CD4-positive, alpha-beta T cell treated with Interferon alpha-2 for 1 hour (primary cell): ENCODE measurements at places on chromosomes 4 and X.
A peak's percentile ranks its signal among the peaks of the same experiment; 100 is the strongest.

DNA sequence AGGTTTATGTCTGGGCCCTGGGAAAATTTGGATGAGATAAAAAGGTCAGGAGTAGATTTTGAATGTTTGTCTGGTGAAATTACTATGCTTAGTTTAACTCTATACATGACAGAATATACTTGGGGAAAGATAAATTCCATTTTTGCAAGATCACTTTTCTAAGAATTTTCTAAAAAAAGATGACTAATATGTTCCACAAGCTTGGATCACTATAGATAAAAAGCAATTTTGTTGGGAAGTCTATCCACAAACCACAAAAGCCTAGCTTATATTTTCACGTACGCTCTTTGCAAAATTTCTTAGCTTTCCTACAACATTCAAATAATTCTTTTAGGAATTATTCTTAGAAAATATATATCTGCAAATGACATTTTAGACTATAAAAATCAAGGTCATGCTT, 20.6 kb upstream of the COQ2 start:
- no peak for DNase-seq

DNA sequence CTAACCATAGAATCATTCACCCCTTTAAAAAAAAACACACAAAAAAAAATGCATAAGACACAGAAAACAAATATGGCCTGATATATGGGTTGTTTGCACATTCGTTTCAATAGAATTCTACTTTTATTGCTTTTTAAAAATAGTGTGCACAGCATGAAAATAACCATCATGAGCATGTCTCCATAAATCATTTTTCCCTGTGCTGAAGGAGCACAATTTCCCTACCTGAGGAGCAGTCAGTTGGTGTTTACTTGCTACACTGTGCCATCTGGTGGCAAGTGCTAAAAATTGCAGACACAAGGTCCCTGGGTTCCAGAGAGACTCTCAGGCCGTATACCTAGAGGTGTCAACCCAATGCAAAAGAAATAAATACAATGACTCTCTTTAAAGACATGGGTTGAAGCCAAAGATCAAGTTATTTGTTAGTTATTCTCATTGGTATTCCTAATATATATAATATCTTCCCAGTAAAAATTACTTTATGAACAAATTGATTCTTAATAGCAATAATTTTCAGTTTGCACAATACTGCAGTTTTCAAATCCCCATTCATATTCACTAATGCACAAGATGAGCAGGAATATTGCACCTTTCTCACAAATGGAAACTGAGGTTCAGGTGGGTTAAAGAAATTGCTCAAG, 551.4 kb downstream of the IQCM start:
- no peak for DNase-seq

GRCh38 chr4:10074767-10075105, 41.9 kb downstream of the WDR1 start:
- DNase-seq, result no peak

GRCh38 chr4:87420276-87420830, 2.0 kb upstream of the NUDT9 start:
- no peak for DNase-seq

DNA sequence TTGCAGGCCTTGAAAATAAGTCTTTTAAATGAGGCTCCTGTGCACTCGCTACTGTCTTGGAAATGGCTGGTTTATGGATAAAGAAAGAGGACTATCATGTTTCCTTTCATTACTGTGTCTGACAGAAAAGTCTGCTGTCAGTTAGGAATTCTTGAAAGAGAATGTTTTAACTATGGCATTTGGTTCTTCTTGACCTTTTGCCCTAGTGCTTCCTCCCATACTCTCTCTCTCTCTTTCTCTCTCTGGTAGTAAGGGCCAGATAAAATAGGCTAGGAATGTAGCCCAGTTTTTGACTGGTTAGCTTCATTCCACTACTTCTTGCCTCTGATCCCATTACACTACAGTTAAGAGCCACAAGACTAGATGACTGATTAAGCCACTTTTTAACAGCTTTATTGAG, 29.8 kb downstream of the YY2 start:
- DNase-seq, result no peak

GRCh38 chr4:128862608-128863311, 53.3 kb downstream of the JADE1 start:
- peak; percentile 46 for DNase-seq

DNA sequence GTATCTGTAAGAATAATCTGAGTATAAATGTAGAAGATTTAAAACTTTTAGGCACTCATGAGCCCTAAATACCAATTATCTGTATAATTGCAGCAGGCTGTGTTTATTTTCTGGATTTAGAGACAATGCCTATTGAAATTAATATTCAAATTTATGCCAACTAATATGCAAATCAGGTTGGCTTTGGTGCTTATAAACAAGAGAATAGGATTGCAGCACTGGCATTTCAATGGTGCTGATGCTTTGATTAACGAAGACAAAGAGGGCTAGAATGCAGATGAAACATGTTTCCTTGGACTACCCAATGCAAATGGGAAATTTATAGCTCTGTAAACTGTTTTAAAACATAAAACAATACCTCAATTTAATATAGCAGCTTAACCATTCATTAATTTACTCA, 70.7 kb upstream of the GATB start:
- no peak for DNase-seq

DNA sequence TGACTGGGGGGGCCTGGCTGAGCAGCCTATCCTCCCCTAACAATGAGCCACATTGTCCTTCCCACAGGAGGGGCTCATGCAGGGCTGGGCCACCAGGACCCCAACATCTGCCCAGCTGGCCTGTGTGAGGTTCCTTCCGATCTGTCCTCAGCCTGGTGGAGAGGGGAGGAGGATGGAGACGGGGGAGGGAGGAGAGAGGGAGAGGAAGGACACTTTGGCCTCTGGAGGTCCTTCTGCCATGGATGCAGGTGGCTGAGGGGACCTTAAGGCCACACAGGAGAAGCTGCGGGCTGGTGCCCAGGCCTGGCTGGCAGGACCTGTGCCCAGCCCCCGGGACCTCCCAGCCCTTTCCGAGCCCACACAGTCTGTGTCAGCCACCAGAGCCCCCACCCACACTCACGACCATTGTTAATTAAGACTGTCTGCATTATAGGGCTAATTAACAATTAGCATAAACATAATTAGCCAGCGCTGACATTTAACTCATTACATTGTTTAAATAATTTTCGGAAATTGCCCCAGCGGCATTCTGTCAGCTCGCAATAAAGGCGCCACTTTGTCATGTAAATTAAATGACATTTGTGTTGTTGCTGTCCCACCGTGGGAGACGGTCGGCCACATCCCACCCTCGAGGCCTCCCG, 53.0 kb upstream of the NKX1-1 start:
- no peak for DNase-seq

GRCh38 chr4:173237152-173237551, 68.5 kb downstream of the GALNT7 start:
- no peak for DNase-seq

GRCh38 chrX:111503485-111503993, 7.9 kb upstream of the SERTM2 start:
- DNase-seq, result no peak

GRCh38 chrX:38060331-38060878, 54.1 kb downstream of the SYTL5 start:
- DNase-seq, result no peak

DNA sequence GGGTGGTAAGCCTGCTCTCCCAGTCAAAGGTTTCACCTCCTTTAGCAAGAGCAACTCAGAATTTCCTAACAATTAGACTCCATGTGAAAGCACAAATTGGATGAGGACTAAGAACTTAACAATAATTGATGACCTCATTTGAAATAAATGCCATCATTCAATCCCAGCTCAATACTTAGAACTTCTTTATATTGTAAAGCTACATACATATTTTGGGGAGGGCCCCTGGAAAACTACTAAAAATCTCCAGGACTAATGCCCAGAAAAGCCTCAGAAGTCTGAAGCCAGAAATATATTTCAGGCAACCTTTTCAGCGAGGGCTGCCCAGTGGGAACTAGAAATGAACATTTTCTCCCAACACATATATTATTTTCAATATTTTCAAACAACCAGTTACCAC, 38.1 kb downstream of the AMOT start:
- no peak for DNase-seq

DNA sequence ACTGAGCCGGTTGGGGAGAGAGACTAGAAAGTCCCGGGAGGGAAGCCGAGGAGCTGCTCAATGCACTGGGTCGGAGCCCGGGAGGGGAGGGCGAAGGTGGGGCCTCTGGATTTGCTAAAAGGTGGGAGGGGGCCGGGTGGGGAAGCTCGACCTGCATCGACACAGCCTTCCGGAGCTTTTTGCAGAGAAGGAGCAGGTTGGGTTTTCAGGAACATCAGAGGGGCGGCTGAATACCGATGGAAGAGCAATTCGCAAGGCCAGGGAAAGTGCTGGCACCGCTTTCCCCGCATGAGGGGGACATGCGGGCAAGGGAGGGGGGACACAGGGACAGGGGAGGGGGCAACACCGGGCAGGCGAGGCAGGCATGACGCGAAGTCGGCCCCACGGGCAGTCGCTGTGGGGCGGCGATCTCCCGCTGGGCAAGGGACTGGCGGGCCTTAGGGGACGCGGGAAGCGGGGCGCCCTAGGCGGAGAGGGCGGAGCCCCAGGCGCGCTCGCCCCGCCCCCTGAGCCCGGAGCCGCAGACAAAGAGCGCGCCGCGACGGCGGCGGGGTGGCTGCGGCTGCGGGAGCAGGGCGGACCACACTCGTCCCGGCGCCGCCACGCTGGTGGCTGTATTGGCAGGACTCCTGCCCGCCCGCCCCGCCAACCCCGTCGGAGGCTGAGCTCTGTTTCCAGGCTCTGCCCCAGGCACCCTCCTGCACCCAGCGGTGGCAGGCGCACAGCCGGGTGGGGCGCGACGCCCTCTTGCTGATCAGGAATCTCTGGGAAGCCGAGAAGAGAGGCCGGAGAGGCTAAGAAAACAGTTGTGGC, 11.6 kb downstream of the PDZD4 start:
- peak; percentile 65 for DNase-seq

- DNase-seq, result no peak
Observed at GRCh38 chr4:52200339-52200725, 149.2 kb downstream of the SPATA18 start.

DNA sequence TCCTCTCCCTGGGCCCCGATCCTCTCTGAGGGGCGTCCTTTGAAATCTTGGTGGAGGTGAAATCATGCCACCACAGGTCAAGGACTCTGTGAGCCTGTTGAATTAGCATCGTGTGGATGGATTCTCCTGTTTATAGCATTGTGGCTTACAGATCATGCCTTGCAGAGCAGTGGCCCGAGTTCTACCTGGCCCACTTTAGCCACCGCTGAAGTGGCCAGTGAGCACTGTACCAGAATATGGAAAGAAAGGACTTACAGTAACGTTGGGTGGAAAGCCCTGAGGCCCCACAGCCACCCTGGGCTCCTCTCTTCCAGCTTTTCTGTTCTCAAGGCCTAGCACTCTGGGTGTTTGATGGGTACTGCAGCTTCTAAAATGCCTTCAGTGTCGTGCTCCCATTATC, 35.3 kb downstream of the NPFFR2 start:
- no peak for DNase-seq

DNA sequence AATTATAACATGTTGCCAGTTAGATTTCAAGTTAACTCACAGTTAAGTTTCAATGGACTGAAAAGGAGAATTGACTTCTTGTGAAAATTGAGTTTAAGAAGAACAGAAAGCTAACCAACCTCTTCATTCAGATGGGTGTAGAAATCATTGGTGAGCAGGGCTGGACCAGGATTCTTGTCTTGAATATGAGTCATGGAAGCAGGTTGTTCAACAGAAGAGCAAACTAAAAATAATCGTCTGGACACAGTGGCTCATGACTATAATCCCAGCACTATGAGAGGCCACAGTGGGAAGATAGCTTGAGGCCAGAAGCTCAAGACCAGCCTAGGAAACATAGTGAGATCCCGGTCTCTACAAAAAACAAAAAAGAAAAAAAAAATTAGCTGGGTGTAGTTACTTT, 98.2 kb downstream of the ARSJ start:
- no peak for DNase-seq

DNA sequence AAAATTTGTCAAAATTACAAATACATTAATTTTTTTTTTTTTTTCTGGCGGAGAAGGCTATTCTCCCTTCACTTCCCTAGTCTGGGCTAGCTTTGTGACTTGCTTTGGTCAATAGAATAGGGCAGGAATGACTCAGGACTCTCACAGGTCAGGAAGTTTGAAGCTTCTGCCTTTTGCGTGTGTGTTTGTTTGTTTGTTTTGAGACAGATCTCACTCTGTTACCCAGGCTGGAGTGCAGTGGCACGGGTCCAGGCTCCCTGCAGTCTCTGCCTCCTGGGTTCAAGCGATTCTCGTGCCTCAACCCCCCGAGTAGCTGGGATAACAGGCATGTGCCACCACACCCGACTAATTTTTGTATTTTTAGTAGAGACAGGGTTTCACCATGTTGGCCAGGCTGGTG, 55.9 kb upstream of the USP9X start:
- no peak for DNase-seq

- DNase-seq, result no peak
Observed at GRCh38 chr4:54498661-54499111, 159.1 kb upstream of the KIT start.

- no peak for DNase-seq
Observed at GRCh38 chr4:5999356-5999755, 18.9 kb downstream of the C4orf50 start.

DNA sequence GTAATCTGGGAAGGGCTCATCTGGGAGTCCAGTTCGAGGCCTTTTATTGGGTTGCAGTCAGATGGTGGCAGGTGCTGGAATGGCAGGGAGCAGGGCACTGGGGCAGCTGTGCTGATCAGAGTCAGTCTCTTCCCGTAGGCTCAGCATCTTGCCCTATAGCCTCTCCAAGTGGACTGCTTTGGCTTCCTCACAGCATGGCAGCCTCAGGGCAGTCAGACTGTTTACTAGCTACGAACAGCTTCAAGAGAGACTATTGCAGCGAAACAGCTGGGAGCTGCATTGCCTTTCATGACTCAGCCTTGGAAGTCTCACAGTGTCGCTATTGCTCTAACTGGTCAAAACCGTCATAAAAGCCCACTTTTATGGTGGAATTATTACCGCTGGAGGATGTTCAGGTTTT, 26.8 kb upstream of the DUSP21 start:
- no peak for DNase-seq
